ENCODE measurements at places on chromosomes 6 and 20.

- DNase-seq: no peak
Measured at GRCh38 chr20:41330343-41330720, 10.3 kb upstream of the LPIN3 start.

GRCh38 chr20:14384416-14385175, 47.2 kb upstream of the FLRT3 start:
- no peak for DNase-seq

GRCh38 chr6:40042232-40042631, 108.0 kb upstream of the MOCS1 start:
- no peak for DNase-seq

- no peak for DNase-seq
Measured at GRCh38 chr6:129849456-129849855, 11.7 kb downstream of the TMEM244 start.

DNA sequence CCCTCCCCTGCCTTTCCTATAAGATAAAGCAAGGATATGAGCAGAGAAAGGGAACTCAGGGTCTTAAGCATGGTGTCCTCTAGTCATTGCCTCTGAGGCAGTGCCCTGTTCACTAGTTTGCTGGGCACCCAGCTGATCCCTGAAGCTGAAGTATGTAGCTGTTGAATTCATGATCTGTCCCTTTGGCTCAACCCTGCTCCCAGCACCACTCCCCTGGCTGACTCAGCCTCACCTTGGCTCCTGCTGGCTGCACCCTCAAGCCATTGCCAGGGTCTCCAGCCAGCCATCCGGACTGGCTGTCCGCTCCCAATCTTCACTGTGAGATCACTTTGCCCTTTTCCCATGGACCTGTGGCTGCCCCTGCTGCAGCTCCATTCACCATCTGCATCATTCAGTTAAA, 25.9 kb upstream of the UST start:
- DNase-seq: no peak

DNA sequence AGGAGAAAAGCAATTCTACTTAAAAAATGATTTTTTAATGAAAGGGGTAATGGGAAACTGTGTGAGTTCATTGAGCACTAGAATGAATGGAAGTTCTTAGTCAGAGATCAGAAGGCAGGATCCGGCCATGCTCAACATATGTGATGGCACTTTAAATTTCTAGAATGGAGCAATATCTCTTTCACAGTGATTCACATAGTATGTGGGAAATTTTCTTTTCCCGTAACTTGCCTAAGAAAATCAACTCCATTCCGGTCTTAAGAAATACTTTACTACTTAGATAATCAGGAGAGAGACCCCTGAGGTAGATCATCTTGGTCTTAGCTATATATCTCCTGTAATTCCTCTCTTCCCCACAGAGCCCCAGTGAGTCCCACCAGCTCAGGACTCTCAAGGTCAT, 131.8 kb downstream of the SCML4 start:
- DNase-seq: no peak

- no peak for DNase-seq
Measured at GRCh38 chr6:53868626-53869025, 73.8 kb downstream of the LRRC1 start.

- no peak for DNase-seq
Measured at GRCh38 chr6:21911208-21911607, 317.7 kb downstream of the SOX4 start.

- DNase-seq: no peak
Measured at GRCh38 chr6:11919771-11920440, 92.2 kb upstream of the HIVEP1 start.

GRCh38 chr6:41756354-41756753, 9.2 kb upstream of the PGC start:
- DNase-seq: no peak

DNA sequence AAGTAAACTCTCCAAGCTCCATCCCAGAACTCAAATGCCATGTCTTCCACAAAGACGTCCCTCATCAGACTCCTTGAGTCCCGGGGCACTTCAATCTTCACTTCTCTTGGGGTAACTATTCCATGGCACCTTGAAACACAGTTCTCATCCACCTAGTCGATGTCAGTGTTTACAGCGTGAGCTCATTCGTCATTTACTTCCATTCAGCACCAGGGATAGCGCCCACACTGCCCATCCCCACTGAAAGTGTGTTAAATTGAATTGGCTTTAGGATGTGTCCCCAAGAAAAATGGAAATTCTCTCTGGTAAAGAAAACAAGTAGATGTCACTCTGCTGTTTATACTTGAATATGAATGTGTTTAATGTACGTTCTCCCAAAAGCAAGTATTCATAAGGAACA, 31.3 kb downstream of the KCNK15 start:
- no peak for DNase-seq

DNA sequence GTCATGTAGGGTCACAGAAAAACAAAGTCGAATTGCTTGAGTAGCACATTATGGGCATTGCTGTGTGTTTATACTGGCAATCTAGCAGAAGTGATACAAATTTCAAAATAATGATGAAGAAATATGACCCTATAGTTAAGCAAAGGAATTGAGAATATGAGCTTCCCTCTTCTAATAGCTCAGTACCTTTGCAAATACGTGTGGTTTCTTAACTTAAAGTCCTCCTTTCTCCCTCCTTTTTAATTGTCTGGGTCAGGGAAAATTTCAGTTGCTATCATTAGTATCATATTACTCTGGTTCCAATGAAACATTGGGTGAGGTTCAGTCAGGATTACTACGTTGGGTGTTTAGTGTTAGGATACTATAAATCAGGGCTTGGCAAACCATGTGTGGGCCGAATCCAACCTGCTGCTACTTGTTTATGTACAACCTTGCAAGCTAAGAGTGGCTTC, 166.8 kb upstream of the CARMIL1 start:
- no peak for DNase-seq
